ENCODE measurements at places on chromosomes 3 and 15. TPM values are rescaled to one million over a fixed set of nuclear protein-coding genes. Genes with fewer than 3 reads are reported as not detected.

HDC gene
- not detected for polyA plus RNA-seq

TRPM1 gene
- polyA plus RNA-seq = not detected

SGO1 gene
- polyA plus RNA-seq = 0.28 TPM

- no peaks in the 10 kb centered on the region for H3K36me3 ChIP-seq
- no peak overlapping the region for H3K27ac ChIP-seq
- H3K4me1 ChIP-seq = no peaks in the 10 kb centered on the region
- H3K27me3 ChIP-seq = no peaks in the 10 kb centered on the region
- no peak overlapping the region for H3K4me3 ChIP-seq
Measured at GRCh38 chr15:40915116-40915661, 14.0 kb upstream of the DLL4 start.

DNA sequence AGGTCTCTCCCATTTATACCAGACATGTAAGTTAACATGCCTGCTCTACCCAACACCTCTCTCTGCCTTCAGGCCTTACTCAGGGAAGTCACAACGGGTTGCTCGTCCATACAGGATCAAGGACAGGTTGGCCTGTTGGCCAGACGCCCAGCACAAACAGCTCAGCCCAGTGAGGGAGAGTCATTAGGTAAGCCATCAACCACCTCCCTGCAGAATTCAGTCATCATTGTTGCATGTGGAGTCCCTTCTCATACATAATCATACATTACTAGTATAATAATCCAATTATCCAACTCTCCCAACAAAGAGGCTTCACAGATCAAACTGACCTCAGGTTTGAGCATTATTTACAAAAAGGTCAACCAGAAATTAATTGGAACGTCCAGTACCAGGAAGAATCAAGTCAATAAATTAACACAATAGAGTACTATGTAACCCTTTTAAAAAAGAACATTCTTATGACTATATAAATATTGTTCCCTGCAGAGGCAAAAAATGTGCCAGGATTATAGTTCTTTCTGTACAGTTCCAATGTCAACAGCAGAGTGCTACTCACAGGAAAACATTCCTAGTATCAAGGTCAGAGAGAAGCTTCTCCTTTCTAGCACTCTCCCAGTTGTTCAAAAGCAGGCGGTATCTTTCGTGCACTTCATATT, 33.2 kb downstream of the HOMER2 start:
- H3K4me3 ChIP-seq = no peak overlapping the region

DNA sequence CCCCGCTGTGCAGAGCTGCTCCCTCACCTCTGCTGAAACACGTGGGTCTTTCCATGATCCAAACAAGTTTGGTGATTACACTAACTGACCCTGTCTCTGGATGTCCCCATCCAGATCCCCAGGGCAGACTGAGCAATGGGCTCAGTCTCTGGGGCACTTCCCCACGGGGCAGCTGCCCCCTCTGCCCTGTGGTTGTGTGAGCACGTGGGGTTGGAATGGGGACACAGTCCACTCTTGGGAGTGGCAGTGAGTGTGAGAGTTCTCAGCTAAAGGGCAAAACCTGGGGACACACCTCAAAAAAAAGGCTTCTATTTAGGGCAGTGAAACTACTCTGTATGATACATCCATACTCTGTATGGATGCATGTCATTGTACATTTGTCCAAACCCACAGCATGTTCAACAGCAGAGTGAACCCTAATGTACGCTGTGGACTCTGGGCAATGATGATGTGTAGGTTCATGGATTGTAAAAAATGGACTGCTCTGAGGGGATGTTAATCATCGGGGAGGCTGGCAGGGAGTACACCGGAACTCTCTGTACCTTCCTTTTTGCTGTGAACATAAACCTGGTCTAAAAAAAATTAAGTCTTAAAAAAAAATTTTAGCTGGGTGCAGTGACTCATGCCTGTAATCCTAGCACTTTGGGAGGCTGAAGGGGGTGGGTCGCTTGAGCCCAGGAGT, 49.9 kb upstream of the BLM start:
- no peaks in the 10 kb centered on the region for H3K4me1 ChIP-seq
- H3K36me3 ChIP-seq = no peaks in the 10 kb centered on the region
- H3K27ac ChIP-seq = no peak overlapping the region
- no peak overlapping the region for H3K4me3 ChIP-seq
- no peaks in the 10 kb centered on the region for H3K27me3 ChIP-seq

DNA sequence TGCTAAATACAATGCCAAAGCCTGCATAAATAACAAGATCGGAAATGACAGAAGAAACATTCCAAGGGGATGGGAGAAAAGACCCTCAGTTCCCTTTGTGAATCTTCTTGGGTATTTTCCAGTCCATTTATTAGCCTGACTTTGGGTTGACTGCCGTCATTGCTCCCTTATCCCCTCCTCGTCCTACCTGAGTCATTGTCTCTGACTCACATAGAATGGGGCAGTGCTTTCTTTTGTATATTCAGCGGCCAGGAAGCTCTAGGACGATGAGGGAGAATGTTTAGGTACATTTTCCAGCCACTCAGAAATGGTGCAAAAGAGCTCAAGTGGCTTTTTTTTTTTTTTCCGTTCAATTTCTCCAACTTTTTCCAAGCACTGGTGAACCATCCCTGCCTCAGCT, 71.6 kb downstream of the KAT2B start:
- no peaks in the 10 kb centered on the region for H3K27me3 ChIP-seq
- DNase-seq = no peak
- no peak overlapping the region for H3K4me3 ChIP-seq
- peaks cover 7% of the 10 kb centered on the region for H3K36me3 ChIP-seq

GRCh38 chr3:9028134-9028533, 64.9 kb upstream of the RAD18 start:
- H3K27ac ChIP-seq = no peak overlapping the region
- no peak overlapping the region for H3K4me3 ChIP-seq
- H3K36me3 ChIP-seq = no peaks in the 10 kb centered on the region

- no peak for DNase-seq
- H3K27ac ChIP-seq = no peak overlapping the region
- H3K36me3 ChIP-seq = no peaks in the 10 kb centered on the region
- H3K4me3 ChIP-seq = no peak overlapping the region
Measured at GRCh38 chr15:78104119-78104479, 11.7 kb downstream of the SH2D7 start.

DNA sequence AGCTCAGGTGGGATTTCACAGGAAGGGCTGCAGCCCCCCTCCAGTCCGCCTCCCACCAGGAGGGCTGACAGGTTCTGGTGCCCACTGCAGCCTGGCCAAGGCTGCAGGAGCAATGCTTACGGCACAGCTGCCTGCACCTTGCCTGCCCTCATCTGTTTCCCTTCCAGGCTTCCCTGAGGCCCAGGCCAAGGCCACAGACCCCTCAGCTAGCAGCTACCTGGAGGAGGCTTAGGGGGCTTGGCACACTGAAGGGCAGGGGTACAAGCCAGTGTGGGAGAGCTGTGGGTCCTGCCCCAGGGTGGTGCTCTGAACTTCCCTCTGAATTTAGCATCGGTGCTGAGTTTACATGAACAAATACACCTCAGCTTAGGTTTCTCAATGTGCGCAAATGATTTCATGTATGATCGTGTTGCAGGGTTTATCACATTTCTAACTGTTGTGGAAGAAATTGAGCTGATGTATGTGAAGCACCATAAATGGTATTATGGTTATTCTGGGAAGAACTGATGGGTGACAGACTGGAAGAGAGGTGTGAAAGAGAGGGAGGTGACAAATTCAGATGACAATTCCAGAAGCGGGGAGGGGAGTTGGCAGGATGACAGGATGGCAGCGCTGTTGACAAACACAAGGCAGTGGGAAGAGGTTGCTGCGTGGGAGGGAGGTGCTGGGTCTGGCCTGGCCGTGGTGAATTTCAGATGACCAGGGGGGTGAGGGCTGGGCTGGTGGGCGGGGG, 6.1 kb downstream of the RHCG start:
- H3K36me3 ChIP-seq = no peaks in the 10 kb centered on the region
- H3K4me1 ChIP-seq = no peaks in the 10 kb centered on the region
- no peak overlapping the region for H3K4me3 ChIP-seq
- no peak overlapping the region for H3K27ac ChIP-seq
- no peaks in the 10 kb centered on the region for H3K27me3 ChIP-seq
- DNase-seq = no peak

GRCh38 chr3:179710079-179710478, 57.2 kb downstream of the USP13 start:
- no peak for DNase-seq
- H3K27ac ChIP-seq = no peak overlapping the region
- no peaks in the 10 kb centered on the region for H3K27me3 ChIP-seq
- no peak overlapping the region for H3K4me3 ChIP-seq
- H3K36me3 ChIP-seq = no peaks in the 10 kb centered on the region
- H3K4me1 ChIP-seq = no peaks in the 10 kb centered on the region

GRCh38 chr3:72318504-72319193, 529.6 kb downstream of the SHQ1 start:
- H3K27me3 ChIP-seq = no peaks in the 10 kb centered on the region
- no peak for DNase-seq
- H3K36me3 ChIP-seq = no peaks in the 10 kb centered on the region
- no peak overlapping the region for H3K27ac ChIP-seq
- no peak overlapping the region for H3K4me3 ChIP-seq

DNA sequence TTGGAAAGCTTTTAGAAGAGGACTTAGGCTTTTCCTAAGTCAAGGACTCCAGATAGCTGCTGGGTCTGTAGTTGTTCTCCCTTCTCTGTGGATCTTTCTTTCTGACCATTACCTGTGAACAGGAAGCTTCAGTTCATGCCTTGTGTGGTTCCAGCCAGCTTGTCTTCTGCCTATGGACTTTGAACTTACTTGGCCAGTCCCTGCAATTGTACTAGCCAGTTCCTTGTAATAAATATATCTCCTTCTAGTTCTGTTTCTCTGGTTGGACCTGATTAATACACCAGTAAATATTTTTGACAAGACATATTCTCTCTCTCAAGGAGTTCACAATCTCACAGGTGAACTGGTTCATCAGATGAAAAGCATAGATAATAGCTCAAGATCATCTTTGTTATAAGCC, 341.3 kb upstream of the DPPA4 start:
- no peak for DNase-seq
- H3K4me3 ChIP-seq = no peak overlapping the region
- H3K36me3 ChIP-seq = no peaks in the 10 kb centered on the region
- no peaks in the 10 kb centered on the region for H3K4me1 ChIP-seq

- no peaks in the 10 kb centered on the region for H3K36me3 ChIP-seq
- H3K27ac ChIP-seq = no peak overlapping the region
- no peaks in the 10 kb centered on the region for H3K27me3 ChIP-seq
- no peaks in the 10 kb centered on the region for H3K4me1 ChIP-seq
Measured at GRCh38 chr15:80455668-80456442, 51.7 kb downstream of the ARNT2 start.

DNA sequence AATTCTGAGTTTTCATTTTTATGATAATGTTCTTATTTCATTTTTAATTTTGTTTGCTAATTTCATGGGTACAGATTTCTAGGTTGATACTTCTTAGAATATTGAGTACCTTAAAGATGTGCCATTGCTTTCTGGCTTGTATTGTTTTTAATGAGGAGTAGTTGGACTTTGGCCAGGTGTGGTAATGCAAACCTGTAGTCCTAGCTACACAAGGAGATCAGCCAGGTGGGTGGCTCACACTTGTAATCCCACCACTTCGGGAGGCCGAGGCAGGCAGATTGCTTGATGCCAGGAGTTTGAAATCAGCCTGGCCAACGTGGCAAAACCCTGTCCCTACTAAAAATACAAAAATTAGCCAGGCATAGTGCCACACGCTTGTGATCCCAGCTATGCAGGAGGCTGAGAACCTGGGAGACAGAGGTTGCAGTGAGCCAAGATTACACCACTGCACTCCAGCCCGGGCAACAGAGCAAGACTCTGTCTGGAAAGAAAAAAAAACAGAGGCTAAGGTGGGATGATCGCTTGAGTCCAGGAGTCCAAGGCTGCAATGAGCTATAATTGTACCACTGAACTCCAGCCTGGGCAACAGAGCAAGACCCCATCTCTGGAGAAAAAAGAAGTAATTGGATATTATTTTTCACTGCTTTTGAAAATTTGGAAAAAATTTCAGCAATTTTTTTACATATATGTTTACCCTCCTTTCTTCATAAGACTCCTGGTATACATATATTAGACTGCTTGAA, 198.0 kb downstream of the ALCAM start:
- no peak for DNase-seq
- H3K27me3 ChIP-seq = no peaks in the 10 kb centered on the region
- H3K27ac ChIP-seq = no peak overlapping the region
- H3K4me1 ChIP-seq = no peaks in the 10 kb centered on the region

- H3K36me3 ChIP-seq = no peaks in the 10 kb centered on the region
- H3K4me1 ChIP-seq = no peaks in the 10 kb centered on the region
- H3K27me3 ChIP-seq = no peaks in the 10 kb centered on the region
- no peak overlapping the region for H3K27ac ChIP-seq
- H3K4me3 ChIP-seq = no peak overlapping the region
- no peak for DNase-seq
Measured at GRCh38 chr3:101936419-101937356, 87.4 kb downstream of the NFKBIZ start.

DNA sequence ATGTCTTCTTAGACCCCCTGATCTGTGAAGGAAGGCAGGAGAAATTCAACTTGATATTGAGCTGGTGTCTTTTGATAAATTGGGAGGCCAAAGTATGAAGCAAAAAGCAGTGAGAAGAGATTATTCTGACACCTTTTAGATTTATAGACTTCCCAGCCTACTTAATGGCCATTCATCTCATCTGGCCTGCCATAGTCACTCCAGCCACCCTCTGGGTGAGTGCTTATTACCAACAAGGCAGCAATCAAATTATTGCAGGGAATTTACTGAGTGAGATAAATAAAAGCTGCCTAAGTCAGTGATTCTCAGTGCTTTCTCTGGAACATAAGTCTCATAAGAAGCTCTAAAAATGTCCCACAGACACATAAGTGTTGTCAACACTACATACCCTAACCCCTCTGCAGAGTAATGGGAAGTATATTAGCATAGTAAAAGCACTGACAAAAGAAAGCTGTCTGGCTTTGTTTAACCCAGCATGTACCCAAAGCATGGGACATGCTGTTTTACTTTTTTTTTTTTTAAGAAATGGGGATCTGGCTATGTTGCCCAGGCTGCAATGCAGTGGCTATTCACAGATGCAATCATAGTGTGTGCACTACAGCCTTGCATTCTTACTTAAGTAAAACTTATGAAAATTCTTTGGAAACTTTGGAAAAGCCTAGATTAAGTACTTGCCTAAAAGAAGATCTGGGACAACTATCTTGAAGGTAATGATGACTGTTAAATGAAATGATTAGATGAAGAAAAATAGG, 725.3 kb downstream of the TUSC7 start:
- H3K4me1 ChIP-seq = no peaks in the 10 kb centered on the region
- no peaks in the 10 kb centered on the region for H3K27me3 ChIP-seq
- H3K36me3 ChIP-seq = no peaks in the 10 kb centered on the region
- H3K27ac ChIP-seq = no peak overlapping the region
- no peak overlapping the region for H3K4me3 ChIP-seq

All from aorta (tissue), 5 donors.